ENCODE measurements at places on chromosomes 3 and 15.
A peak's percentile ranks its signal among the peaks of the same experiment; 100 is the strongest.

- DNase-seq = no peak
Measured at GRCh38 chr3:41652931-41653330, 309.0 kb downstream of the ULK4 start.

DNA sequence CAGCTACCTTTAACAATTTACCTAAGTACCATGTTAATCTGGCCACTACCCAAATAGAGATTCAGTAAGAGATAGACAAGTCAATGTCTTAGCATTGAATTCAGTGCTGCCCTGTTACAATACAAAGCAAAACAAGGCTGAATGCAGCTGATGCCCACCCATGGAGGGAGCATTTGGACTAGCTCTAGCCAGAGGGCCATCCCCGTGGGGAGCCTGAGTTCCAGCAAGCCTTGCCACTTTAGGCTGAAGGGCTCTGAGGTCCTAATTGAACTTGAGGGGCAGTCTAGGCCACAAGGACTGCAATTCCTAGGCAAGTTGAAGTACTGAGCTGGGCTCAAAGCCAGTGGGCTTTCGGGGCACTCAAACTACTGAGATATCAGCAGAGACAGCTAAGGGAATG lies 265.9 kb downstream of the EFHB start:
- no peak for DNase-seq

DNA sequence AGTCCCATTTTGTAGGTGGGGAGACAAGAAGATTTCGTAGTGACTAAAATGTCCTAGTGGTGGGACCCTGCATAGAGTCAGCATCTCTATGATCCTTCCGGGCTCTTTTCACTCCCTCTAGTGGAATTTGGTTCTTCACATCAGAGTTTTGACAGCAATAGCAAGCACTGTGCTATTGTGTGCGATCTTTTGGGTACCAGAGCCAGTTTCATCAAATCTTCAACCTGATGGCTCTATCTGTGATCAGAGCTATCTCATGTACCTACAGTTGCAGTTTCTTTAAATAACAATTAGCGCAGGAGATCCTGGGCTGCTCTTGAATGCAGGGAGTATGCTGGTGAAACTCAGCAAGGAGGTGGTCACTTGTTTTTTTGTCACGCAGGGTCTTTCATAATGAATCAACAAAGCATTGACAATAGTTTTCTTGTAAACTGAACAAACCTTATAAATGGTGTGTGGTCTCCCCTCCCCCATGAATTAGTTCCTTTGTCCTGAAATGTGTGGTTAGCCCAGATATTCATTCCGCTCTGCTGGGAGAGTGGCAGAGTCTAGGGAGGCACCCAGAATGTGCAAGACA lies 257.2 kb upstream of the SOX2 start:
- DNase-seq = no peak

DNA sequence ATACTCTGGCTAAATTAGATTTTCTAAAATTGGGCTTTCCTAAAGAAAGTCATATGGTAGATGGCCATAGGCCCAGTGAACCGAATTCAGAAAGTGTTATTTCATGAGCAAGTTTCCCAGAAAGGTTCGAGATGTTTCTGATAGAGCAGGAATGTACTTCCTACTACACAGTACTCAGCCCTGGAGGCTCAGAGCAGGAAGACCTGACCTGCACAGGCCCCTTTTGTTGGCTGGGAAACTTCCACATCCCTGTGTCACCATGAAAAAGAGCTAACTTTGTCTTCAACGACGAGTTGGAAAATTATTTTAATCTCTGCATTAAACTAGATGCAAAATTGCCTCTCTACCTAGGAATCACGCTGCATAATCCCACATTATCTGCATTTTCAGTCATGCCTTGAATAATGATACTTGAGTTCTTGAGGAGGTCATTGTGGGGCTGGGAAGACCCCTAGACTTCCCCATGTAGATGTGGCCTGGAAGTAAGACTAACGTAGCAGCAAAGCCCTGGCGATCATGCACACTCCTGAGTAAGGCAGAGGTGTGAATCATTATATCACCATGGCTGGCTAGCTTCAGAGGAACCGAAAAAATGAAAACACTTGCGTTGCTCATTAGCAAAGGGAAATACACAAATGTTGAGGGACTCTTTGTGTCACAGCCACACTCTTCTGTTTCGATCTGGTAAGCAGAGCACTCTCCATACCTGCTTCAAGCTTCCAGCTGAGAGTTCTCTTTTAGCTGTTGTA lies 47.1 kb downstream of the CMTM7 start:
- DNase-seq = no peak

DNA sequence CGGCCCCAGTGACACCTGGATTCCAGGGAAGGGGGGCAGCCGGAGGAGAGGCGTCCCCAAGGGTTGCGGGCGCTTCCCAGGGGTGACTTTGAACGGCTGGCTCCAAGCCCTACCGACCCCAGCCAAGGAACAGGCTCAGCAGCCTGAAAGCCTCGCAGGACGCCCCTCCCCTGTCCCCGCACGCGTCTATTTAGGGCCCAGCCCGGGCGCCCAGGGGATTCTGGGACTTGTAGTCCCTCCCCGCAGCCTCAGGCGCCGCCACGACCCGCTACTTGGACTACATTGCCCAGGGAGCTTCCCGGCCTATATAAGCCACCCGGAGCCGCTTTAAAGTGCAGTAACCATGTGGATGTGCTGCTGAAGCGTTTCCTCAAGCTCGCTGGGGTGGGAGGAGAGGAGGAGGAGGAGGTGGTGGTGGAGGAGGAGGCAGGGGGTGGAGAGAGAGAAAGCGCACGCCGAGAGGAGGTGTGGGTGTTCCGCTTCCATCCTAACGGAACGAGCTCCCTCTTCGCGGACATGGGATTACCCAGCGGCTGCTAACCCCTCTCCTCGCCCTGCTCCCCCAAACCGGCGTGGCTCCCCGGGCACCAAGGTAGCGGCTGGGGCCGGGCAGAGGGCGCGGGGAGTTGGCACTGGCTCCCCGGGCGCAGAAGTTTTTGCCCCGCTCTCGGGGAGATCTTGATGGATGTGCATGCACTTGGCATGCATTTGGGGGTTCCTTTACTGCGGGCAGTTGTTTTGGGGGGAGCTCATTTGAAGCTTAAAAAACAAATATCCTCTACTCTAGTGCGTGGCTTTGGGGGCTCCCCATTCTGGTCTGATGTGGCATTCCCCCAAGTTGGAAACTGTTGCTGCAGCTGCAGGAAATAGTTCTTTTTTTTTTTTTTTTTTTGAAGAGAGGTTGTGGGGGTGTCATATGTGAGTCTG lies at the start of gene ITPR1:
TSS of gene ITPR1 (plus strand) at position 335 of the 927 bp plus-strand sequence. CDS start 23,144 bp downstream, outside the sequence.
- DNase-seq = peak; percentile 96
